ENCODE measurements at places on chromosomes 6 and 20.
A peak's percentile ranks its signal among the peaks of the same experiment; 100 is the strongest.

- DNase-seq: no peak
These were observed 132.5 kb downstream of the RTN4IP1 start for GRCh38 chr6:106496823-106497222.

DNA sequence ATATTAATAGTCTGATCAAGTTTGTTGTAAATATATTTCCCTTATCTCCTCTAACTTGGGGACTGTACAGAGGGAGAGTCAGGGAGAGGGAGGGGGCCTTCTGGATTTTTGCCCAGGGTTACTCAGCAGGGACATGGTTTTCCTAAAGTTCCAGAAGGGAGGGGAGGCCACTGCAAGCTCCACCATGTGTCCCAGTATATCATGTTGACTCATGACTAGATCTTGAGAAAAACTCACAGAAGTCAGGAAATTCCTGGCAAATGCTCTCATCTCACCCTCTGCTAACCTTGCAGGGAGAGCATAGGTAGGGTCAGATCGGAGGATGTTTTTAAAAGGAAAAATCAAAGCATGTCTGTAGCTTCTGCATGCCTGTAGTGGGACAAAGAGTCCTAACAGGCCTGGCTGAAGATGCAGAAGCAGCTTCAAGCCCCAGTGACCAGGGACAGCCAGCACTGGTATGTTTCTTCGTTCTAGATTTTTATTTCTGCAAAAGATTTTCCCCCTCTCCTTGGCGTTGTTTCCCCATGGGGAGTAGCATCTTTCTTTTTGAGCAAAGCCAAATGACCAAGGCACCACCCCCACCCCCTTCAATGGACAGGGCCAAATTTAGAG, 272.9 kb upstream of the SUPT3H start:
- no peak for DNase-seq

GRCh38 chr20:32189691-32190615, 17.6 kb downstream of the PLAGL2 start:
- DNase-seq: peak; percentile 22

DNA sequence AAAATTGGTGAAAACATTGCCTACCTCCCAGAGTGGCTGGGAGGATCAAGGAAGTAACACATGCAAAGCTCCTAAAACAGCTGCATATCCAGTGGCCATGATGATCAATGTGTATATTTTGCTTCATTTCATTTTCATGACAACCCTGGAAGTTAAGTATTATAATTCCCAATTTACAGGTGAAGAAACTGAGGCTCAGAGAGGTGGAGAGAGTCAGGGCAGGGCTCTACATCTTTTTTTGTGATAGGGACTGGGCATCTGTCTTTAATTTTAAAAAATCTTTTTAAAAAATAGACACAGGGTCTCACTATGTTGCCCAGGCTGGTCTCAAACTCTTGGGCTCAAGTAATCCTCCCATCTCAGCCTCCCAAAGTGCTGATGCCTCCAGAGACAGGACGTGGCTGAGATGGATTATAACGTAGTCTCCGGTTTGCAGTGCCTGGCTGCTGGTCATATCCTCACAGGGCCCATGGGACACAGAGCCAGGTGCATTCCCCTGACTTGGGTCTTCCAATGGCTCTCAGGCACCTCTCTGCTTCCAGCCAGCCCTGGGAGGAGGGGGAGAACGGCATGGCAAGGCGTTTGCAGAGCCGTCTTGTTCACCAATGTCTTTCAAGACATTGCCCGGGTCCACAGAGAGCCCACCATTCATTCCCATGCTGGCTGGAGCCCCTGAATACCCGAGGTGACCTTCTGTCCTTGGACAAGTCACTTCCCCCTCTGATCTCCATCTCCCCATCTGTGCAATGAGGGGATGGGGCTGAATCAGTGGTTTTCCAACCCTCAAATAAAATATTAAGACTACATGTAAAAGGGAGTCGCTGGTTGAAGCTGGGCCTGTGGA, 38.3 kb downstream of the HNF4A start:
- no peak for DNase-seq

DNA sequence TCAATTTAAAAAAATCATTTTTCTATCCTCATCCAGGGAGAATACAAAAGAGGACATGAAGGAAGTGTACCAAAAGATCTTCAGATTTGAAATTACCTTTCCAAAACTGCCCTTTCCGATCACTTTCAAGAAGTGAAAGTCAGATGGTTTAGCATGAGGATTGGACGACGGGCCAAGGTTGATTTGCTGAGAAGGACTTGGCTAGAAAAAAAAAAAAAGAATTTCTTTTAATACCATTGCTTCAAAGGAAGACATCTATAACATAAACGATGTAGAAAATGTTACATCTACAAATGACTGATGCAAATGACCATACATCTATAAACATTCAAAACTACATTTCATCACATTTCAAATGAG, 120.9 kb upstream of the SLC2A12 start:
- DNase-seq: no peak

- DNase-seq: no peak
These were observed 123.7 kb upstream of the BTN3A2 start for GRCh38 chr6:26241033-26241895.

GRCh38 chr6:169986848-169987498, 235.6 kb downstream of the ERMARD start:
- DNase-seq: no peak

- no peak for DNase-seq
These were observed 10.9 kb downstream of the MOCS1 start for GRCh38 chr6:39923394-39923793.

GRCh38 chr6:67717281-67717680, 917.8 kb upstream of the ADGRB3 start:
- DNase-seq: no peak

DNA sequence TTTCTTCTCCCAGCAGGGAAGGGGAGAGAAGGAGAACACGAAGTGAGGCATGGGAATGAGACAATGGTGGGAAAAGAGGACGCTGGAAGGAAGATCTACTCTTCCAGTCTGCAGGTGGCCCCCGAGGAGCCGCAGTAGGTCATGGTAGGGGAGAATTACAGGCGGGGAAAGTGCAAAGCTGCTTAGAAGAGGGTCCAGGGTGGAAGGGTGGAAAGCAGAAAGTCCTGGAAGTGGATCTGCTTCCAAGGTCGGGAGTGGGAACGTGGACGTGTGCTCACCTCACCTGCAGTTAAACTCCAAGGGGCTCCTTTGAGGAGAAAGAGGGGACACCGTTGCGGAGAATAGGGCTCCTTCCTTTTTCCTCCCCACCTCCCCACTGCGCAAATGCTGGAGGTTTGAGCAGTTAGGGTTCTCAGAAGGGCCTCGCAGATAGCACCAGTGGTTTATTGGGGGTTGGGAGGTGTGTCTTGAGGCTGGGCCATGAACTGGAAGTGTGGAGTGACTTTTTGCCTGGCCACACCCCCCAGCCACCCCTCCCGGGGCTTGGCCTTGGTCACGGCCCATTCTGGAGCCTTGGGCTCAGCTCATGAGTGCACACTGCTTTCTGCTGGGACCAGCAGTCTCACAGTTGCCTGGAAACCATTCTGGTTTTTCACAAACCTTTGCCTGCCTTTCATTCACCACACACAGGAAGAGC, 100.4 kb upstream of the MLN start:
- DNase-seq: peak; percentile 5

GRCh38 chr20:38258545-38259215, 1.9 kb downstream of the KIAA1755 start:
- DNase-seq: no peak

- no peak for DNase-seq
These were observed 60.6 kb downstream of the ANKS1A start for GRCh38 chr6:34949636-34950035.

DNA sequence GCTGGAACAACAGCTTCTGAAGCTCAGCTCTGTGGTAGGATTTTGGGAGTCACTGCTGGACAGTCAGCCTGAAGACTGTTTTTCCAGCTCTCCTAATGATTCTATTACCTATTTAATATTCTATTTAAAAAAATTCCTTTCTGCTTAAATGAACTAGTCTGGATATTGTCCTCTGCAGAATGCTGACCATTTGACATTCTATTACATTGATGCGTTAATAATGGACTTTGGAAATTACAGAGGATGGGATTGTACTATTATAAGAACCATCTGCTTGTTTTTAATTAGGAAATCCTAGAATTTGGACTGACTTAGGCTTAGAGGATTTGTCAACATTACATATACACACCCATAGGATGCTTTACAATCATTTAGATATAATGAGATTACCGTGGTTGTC, 19.7 kb downstream of the LRP11 start:
- DNase-seq: no peak

- no peak for DNase-seq
These were observed 52.8 kb upstream of the FILIP1 start for GRCh38 chr6:75546381-75546780.

GRCh38 chr20:18363708-18364107, 75.4 kb downstream of the ZNF133 start:
- DNase-seq: no peak

DNA sequence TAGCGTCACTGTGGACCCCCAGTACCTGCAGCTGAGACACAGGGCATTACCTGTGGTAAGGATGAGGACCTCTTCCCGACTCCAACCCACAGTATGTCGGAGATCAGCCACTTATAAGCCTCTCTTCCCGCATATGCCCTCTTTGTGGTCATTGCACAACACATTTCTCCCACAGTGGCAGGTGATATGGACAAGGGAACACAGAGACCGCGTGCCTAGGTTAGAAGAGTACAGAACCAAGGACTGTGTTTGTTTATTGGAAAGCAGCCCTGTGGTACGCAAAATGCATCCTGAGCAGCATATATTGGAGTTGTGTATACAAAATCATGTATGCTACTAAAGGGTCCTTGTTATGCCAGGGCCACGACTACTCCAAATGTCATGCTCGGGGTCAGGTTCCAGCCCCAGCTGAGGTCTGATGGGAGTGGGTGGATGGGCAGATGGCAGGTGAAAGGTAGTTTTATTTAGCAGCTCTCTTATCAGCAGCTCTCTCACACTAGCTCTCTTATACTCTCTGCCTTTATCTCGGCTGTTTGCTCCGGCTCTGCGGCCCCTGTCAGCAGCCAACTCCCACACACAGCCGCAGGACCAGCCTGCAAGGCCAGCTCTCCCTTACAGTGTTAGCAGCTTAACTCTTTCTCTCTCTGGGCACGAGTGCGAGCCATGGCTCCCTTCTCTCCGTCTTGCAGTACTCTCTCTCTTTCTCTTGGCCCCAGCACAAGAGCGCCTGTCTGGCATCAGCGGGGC, 569.0 kb downstream of the KIF16B start:
- DNase-seq: no peak

GRCh38 chr6:84618836-84619235, 145.6 kb downstream of the TBX18 start:
- peak; percentile 30 for DNase-seq

- DNase-seq: no peak
These were observed 751.5 kb downstream of the CBLN4 start for GRCh38 chr20:55253781-55254180.

DNA sequence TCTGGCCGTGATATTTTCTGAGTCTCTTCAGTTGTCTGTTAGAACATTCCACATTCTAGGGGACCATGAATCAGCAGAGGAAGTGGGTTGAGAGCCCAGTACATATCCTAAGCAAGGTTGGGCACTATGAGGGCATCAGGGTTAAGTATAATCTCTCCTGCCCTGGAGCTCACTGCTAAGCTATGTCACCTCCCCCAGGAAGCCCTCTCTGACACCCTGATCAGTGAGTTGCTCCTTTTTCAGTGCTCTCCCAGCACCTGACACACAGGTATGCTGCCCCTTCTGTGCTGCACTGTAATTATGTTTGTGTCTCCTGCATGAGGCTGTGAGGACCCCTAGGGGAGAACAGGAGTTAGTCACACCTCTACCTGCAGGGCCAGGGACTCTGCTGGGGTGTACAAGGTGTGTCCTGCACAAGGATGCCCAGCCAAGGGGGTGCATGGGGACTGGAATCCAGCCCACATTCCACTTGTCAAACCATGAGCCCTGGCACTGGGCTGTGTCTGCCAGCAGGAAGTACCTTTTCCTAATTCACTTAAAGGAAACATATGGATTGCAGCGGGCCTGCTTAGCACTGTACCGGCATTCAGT, 3.9 kb downstream of the RAB44 start:
- no peak for DNase-seq

DNA sequence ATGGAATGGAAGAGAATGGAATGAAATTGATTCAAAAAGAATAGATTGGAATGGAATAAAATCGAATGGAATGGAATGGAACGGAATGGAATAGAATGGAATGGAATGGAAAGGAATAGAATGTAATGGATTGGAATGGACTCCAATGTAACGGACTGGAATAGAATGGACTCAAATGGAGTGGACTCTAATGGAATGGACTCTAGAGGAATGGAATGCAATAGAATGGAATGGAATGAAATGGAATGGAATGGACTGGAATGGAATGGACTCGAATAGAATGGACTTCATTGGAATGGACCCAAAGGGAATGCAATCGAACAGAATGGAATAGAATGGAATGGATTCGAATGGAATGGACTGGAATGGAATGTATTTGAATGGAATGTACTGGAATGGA, 19.7 kb upstream of the DEFB115 start:
- DNase-seq: no peak

DNA sequence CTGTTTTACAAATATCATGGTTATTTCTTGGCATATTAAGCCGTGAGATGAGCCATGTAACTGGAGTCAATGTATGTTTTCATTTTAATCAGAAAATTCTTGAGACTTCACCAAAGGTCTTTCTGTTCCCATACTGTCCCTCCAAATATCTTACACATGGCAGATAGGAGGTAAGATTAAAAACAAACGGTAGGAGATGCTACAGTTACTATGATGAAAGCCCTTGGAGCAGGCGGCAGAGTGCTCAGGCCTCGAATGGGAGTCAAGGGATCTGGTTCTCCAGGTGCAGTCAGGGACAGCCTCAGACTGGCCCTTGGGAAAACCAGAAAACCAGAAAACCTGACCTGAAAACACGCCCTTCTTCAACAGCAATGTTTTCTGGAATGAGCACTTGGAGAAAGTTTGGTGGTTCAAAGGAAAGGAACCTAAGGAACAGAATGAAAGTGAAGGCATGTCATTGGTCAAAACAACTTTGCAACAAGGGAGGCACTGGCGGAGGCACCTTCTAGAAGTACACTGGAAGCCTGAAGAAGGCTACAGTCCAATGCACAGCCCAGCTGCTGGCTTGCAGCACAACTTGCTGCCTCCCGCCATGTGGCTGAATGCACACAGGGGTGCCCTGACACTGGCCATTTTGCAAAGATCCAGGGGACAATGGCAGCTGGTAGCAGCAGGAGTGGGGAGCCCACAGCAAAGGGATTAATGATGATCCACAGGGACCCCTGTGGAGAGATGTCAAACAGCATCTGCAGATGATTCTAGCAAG, 17.4 kb upstream of the FOXO3 start:
- DNase-seq: no peak

- DNase-seq: no peak
These were observed 145.1 kb upstream of the RREB1 start for GRCh38 chr6:6962699-6963098.

- peak; percentile 50 for DNase-seq
These were observed 83.0 kb downstream of the WDR27 start for GRCh38 chr6:169618526-169619490.

GRCh38 chr6:56730663-56731529, 88.2 kb upstream of the DST start:
- no peak for DNase-seq

- DNase-seq: no peak
These were observed 215.1 kb downstream of the ERMARD start for GRCh38 chr6:169966312-169967181.
